ENCODE measurements at places on chromosomes 6 and 20.

DNA sequence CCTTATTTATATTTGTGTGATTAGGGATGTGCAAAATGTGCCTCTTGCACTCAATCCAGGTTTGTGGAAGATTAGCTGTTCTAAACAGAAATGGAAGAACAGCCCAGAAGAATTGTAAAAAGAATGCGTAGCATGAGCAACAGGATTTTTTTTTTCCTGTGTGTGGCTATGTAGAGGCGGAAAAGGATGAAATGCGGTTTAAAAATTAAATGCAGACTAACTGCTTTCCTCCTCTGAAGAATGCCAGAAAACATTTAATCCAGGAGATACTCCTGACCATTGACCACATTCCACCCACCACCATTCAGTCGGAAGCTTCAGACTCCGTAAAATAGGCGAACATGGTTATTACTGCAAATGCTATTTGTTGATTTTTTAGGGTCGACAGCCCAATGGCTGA is 83.4 kb downstream of the BMP6 start:
- no peak for DNase-seq

DNA sequence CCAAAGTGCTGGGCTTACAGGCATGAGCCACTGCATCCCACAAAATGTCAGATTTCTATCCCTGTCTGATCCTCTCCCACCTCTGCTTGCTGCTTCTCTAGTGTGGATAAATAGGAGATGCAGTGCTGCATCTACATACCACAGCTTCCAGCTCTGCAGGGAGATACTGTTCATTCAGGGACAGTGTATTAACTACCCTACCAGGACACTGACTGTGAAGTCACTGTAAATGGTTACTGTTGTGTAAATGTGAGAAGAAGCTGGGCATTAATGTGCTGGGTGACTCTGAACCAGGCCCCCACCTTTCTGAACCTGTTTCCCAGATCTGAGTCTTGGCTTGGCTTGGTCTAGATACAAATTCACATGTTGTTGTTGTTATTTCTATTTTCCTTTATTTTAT is 488.6 kb upstream of the SULF2 start:
- DNase-seq: no peak

GRCh38 chr20:23371496-23371895 is 9.5 kb downstream of the GZF1 start:
- DNase-seq: no peak

DNA sequence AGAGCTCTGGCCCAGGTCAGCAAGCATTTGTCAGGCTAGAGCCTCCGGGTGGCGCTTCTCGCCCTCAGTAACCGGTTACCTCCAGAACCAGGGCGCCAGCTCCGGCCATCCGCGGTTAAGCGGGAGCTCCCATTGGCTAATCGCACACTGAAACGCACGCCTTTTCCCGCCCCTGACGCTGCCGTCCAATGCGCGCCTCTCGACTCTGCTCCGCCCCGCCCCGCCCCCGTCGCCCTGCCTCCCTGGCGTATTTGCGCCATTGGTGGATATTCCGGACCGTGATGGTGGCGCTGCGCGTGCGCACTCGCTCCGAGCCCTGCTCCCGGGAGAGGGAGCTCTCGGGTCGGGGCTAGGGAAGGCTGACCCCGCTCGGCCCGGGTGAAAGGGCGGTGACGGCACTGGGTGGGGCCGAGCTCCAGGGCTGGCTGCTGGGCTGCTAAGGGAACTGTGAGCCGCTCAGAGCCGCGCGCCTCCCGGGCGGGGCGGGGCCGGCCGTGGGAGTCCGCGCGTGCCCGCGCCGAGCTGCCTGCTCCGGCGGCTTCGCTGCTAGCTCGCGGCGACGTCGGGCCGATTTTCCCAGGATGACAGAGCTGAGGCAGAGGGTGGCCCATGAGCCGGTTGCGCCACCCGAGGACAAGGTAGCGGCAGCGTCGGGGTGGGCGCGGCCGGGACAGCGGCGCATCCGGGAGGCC is at the start of gene CDS2:
TSS of gene CDS2 (plus strand) at position 497 of the 692 bp plus-strand sequence. CDS start at position 582, 85 bp downstream.
- DNase-seq: peak; percentile 98

DNA sequence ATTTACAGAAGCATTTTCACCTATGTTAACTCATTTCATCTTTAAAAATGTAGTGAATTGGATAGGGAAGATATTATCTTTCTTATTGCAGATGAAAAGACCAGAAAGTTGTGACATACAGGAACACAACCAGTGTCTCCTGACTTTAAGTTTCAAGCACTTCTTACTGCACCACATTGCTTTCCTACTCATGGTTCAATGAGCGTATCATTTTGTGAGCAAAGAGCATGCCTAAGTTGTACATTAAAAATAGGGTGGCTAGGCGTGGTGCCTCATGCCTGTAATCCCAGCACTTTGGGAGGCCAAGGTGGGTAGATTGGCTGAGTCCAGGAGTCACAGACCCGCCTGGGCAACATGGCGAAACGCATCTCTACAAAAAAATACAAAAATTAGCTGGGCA is 21.2 kb upstream of the RNGTT start:
- DNase-seq: no peak

GRCh38 chr20:4633780-4634179 is 87.9 kb upstream of the PRND start:
- no peak for DNase-seq

DNA sequence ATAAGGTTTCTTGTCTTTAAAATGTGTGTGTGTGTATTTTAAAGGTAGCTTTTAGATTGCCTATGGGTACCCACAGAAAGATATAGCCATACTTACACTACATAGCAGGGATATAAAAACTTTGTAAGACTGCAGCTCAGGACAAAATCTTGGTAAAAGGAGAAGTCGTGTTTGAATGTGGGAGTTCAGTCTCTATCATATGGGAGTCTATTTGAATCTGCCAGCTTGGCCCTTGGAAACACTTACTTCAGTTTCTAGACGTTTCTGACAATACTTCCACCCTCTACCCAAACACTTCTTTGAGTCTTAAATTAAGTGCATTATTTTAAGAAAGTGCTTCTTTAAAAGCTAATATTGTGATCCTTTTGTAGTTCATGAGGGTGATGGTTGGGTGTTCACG is 155.7 kb downstream of the CARMIL1 start:
- DNase-seq: no peak

- DNase-seq: no peak
These were observed 107.7 kb downstream of the CD109 start for GRCh38 chr6:73803562-73804241.

- DNase-seq: no peak
These were observed 23.9 kb downstream of the MAP7 start for GRCh38 chr6:136526196-136526930.

GRCh38 chr20:59807909-59808728 is 125.3 kb downstream of the SYCP2 start:
- DNase-seq: no peak

- no peak for DNase-seq
These were observed 58.7 kb downstream of the PDSS2 start for GRCh38 chr6:107400616-107401147.

- peak; percentile 52 for DNase-seq
These were observed 11.8 kb upstream of the GSTA1 start for GRCh38 chr6:52815167-52816092.

DNA sequence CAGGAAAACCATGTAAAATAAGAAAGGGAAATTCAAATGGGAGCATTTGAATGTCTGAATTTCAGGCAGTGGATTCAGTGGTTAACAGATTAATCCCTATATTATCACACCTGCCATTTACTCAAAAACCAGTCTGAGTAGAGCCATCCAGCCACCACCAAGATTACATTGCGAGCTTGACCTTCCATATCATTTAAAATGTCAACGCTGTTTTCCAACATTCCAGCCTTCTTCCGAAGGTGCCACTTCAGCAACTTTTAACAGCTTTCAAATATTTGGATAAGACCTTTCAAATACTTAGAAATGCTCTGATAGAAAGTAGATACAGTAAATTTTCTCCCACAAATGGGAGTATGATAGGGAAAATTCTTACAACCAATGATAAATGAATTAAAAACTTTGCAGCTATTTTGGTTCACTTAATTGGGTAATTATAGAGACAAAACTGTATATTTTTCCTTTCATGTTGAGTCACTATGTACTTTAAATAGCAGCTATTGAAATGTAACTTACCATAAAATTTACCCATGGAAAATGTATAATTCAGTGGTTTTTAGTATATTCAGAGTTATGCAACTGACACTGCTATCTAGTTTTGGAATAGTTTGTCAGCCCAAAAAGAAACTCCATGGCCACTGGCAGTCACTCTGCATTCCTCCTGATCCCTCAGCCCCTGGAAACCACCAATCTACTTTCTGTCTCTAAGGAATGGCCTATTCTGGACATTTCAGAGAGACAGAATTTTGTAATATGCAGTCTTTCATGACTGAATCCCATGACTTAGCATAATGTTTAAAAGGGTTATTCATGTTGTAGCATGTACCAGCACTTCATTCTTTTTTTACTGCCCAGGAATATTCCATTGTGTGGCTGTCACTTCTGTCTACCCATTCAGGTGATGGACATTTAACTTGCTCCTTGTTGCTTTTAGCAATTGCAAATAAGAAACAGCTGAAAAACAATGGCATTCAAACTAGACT is 21.5 kb downstream of the EZR start:
- no peak for DNase-seq

All from LoVo (cell line).